ENCODE measurements at places on chromosomes 2 and 18. TPM values are rescaled to one million over a fixed set of nuclear protein-coding genes. Genes with fewer than 3 reads are reported as not detected.
A peak's percentile ranks its signal among the peaks of the same experiment; 100 is the strongest.

Gene RAB12
- total RNA-seq: 50.2 TPM

Gene TMEM200C
- 0.50 TPM for total RNA-seq

Gene IL1RL2
- not detected for total RNA-seq

Gene PREPL
- total RNA-seq: 44.2 TPM

Gene NEU2
- total RNA-seq: not detected

Gene NEDD4L
- 203 TPM for total RNA-seq

Gene NT5C1B
- total RNA-seq: not detected

Gene LAMA1
- total RNA-seq: 0.65 TPM

Gene CLEC4F
- total RNA-seq: 0.71 TPM

GRCh38 chr2:219569041-219569440 is 2.3 kb downstream of the OBSL1 start:
- no peak for DNase-seq

DNA sequence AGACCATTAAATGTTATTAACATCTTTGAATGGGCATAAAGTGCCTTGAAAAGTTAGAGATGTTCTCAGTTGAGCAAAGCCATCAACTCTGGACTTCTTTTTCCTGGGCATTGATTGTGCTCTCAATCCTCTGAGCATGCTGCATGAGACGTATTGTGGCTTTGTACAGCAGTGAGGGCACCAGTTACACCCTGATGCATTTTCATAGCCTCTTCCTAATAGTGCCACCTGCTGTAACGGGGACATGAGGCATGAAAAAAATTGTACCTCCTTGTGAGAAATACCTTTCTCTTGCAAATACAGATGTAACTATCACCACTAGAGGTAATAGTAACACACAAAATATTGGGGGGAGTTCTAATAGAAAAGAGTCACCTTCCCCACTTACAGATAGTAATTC is 697.5 kb downstream of the TMEM182 start:
- DNase-seq: no peak

GRCh38 chr2:165952741-165953211 is 800 bp downstream of the TTC21B start:
- no peak for DNase-seq

DNA sequence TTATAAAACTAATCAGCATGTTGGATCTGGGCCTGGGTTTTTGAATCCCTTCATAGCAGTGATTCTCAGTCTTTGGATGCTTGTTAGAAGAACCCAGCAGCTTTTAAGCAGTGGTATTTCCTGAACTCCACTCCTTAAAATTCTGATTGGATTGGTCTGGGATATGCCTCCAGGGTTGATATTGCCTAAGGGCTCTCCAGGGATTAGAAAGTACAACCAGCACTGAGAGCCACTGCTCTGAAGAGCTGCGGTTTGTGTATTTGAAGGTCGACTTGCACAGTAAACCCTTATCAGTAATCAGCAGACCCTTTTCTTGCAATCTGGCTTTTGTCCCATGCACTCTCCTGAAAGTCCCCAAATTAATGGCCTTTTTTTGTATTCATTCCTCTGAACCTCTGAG is 17.0 kb upstream of the RBMS1 start:
- DNase-seq: no peak

GRCh38 chr2:46072101-46072820 is 224.9 kb upstream of the EPAS1 start:
- DNase-seq: no peak

- DNase-seq: no peak
Observed at GRCh38 chr2:72956936-72957335, 39.6 kb downstream of the EMX1 start.

DNA sequence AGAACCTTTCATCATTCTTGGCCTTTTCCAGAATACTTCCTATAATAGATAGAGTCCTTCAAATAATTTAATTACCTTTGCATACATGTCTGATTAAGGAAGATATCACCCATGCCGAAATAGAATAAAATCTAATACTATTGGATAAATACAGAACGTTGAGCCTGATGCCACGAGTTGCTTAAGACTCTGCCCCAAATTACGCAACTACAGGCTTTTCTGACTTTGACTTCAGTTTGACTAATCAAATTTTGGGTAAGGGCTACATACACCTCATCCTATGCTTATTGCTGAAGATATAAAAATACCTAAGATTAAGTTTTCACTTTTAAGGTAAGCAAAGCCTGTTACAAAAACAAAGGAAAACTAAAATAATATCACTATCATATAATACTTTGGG is 1065.1 kb upstream of the NRXN1 start:
- DNase-seq: no peak

DNA sequence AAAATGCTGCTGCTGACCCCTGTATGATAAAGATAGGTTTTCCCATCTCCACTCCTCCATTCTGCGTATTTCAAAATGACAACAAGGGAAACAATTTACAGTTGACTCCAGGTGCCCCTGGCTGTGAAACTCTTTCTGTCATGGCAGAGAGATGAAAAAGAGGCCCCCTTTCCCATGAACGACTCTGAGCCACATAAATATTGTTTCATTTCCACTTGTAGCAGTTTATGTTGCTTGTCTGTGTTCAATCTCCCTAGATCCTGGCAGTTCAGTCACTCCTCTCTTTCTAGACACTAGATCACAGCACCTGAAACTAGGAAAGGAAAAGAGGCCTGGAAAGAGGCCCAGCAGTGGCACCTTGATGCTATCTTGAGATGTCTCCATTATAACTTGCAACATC is 121.0 kb upstream of the ZNF521 start:
- no peak for DNase-seq

DNA sequence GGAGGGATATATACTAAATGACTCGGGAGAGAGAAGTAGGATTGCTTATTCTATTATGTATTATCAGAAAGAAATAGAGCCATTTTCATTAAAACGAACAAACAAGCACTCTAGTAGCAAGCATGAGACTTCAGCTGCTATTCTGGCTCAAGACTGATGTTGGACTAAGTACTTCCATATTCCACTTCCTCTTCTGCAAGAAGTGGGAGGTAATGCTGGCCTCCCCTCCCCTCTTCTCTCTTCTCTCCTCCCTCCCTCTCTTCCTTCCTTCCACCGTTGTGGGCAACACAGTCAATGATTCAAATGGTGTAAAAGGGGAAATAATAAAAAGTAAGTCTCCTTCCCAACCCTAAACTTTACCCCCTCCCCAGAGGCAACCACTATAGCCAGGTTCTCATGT is 62.6 kb downstream of the EMX1 start:
- peak; percentile 19 for DNase-seq

GRCh38 chr2:136985044-136985443 is 219.7 kb downstream of the THSD7B start:
- no peak for DNase-seq

GRCh38 chr2:183185534-183185933 is 61.3 kb downstream of the NUP35 start:
- DNase-seq: no peak

DNA sequence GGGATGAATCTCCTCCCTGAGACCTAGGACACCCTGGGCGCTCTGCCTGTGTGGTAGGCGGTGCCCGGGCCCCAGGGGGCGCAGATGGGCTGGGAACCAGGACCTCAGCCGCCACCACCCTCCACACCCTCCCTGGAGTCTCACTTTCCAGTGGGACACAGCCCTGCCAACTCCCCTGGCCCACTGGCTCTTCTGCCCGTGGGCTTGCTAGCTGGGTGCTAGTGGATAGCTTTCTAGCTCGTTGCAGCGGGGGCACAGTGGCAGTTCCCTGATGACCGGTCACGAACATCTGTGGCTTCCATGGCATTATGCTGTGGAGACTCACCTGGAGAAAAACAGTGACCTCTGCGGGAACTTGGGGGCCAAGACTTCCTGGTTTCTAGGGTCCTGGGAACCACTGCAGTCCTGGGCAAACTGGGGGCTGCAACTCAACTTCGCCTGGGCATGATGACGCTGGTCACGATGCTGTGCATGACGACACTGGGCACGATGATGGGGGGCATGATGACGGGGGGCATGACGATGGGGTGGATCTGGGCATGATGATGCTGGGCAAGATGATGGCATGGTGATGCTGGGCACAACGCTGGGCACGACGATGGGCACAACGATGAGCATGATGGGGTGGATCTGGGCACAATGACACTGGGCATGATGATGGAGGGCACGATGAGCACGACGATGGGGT is 31.0 kb upstream of the ALLC start:
- no peak for DNase-seq

DNA sequence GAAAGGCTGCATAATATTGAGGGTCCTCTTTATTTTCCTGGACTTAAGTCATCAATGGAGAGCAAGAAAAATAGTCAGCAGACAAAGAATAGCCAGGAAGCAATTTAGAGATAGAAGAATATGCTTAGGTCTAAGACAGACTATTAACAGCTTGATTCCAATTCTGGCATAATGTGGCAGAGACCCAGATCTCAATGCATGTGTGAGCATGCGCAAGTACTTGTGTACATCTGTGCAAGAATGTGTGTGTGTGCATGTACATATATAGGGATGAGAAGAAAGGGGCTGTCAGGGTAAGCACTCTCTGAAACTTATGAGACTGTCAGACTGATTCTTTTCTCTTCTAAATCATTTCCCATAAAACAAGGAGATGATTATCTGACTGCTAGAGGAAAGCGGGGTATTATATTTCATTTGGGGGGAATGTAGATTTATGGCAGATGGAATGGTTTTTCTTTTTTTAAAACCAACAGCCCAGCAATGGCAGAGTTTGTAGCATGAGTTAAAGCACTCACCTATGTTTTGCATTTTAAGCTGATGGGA is 381.3 kb upstream of the SPRED2 start:
- DNase-seq: no peak

GRCh38 chr18:72811047-72811446 is 56.7 kb downstream of the NETO1 start:
- DNase-seq: no peak

GRCh38 chr2:76159042-76159648 is 448.4 kb upstream of the GCFC2 start:
- DNase-seq: no peak

- DNase-seq: no peak
Observed at GRCh38 chr2:36035137-36035536, 320.4 kb upstream of the CRIM1 start.

GRCh38 chr2:195909926-195910325 is 158.7 kb downstream of the DNAH7 start:
- DNase-seq: no peak

DNA sequence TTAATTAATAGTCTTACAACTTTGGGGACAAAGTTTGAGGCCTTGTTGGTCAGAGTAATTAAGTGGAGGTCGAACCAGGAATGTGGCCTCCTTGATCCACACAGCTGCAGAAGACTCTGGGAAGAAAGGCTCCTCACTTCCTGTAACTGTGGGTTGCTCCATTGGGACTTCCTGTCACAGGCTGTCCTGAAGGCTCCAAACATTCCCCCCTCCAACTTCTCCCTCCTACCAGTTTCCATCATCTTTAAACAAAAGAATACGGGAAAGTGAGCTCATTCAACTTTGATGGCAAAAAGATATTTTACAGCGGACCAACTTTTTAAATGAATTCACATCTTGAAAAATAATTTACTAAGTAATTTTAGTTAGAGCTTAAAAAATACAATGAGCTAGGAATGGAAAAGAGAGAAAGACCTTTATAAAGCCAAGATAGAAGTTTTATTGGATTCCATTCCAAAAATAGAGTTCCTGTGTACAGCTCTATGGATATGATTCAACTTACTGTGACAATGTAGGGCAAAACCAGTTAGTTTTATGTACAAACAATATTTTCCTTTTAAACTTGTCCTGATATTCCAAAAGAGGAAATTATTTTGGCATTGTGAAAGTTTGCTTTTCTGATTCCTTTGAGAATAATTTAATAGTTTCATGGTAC is 212.0 kb upstream of the NABP1 start:
- DNase-seq: no peak
